Parietal lobe (tissue), 2 donors: ENCODE measurements at places on chromosomes 16 and 17. TPM values are rescaled to one million over a fixed set of nuclear protein-coding genes. Genes with fewer than 3 reads are reported as not detected.

CES3 gene
- total RNA-seq, result 2.5 TPM

CDC42EP4 gene
- total RNA-seq, result 70.7 TPM

CD300H gene
- not detected for total RNA-seq

DHRS7C gene
- not detected for total RNA-seq

CAPNS2 gene
- not detected for total RNA-seq

KRT40 gene
- total RNA-seq, result not detected

KRT31 gene
- 0.94 TPM for total RNA-seq
